ENCODE measurements at places on chromosomes 13 and 19.
A peak's percentile ranks its signal among the peaks of the same experiment; 100 is the strongest.

- DNase-seq, result no peak
These were observed 38.9 kb downstream of the ALOX5AP start for GRCh38 chr13:30774214-30774730.

GRCh38 chr13:40651866-40652587 lies 14.4 kb downstream of the FOXO1 start:
- DNase-seq, result no peak

DNA sequence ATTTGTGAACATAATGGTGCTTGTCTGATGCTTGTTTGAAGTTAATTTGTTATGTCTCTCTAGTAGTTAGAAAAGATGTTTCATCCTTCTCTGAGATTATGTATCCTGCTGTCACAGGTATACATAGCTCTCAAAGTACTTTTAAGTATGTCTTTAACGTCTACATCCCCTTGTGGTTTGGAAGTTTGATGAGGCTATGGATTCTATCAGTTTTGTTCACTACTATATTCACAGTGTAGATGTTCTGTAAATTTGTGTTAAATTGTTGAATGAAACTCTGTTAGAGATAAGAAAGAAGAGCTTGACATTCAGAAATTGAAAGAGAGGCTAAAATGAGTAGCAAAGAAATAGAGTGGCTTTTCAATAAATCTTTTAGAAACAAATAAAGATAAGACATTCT lies 304.6 kb upstream of the MIR17HG start:
- DNase-seq, result no peak

GRCh38 chr19:30513082-30513411 lies 140.9 kb downstream of the ZNF536 start:
- no peak for DNase-seq

GRCh38 chr13:82010780-82011179 lies 1669.9 kb upstream of the SPRY2 start:
- peak; percentile 11 for DNase-seq

- no peak for DNase-seq
These were observed 647.1 kb downstream of the DACH1 start for GRCh38 chr13:71219698-71220415.

GRCh38 chr13:18948664-18949488 lies 232.7 kb downstream of the TUBA3C start:
- no peak for DNase-seq

DNA sequence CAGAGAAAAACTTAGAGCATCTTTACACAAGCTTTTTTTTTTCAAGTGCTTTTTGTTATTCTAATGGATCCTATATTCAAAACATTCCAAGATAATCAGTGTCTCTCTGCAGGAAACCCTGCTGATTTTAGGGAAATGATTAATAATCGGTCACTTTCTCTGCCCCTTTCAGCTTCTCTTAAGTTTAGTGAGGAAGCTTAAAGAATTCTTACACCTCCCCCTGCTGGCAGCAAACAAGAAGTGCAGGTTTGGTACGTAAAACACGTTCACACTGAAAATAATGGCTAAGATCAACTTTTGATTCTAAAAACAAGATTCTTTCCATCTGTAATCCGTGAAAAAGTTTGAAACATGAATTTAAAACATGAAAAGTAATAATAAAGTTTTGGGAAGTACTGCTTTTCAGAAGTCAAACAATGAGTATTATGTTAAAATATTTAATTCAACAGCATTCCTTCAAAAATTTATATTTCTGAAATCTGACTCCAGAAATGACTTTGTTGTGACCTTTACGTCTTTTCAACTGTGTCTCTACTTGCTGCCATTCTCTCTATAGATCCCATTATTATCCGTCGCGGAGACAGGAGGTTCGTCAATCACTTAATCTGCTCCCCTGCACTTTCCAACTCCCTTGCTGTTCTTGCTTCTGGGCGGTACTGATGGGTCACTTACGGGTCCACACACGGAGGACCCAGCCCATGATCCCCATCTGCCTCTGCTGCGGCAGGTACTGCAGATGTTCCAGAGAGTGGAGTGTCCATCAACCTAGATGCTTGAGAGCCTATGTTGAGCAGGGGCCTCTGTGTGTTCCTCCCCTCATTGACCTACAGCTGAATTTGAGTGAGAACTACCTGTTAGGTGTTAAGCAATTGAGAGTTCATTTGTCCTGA lies 203.1 kb upstream of the EDNRB start:
- peak; percentile 86 for DNase-seq

- no peak for DNase-seq
These were observed 1.4 kb upstream of the MEGF8 start for GRCh38 chr19:42323852-42324654.

- no peak for DNase-seq
These were observed 35.7 kb upstream of the ARHGEF7 start for GRCh38 chr13:111079375-111079774.

Measured in stomach (tissue), 19 donors.